ENCODE measurements at places on chromosomes 7 and 10. TPM values are rescaled to one million over a fixed set of nuclear protein-coding genes. Genes with fewer than 3 reads are reported as not detected.
A peak's percentile ranks its signal among the peaks of the same experiment; 100 is the strongest.

Gene PPP1R3C
- total RNA-seq: 0.11 TPM

- no peak for DNase-seq
- H3K4me1 ChIP-seq: no peaks in the 10 kb centered on the region
- no peak overlapping the region for H3K27ac ChIP-seq
- no peak overlapping the region for H3K4me3 ChIP-seq
- peaks cover 16% of the 10 kb centered on the region for H3K27me3 ChIP-seq
Observed at GRCh38 chr7:25802473-25802872, 349.5 kb upstream of the NFE2L3 start.

DNA sequence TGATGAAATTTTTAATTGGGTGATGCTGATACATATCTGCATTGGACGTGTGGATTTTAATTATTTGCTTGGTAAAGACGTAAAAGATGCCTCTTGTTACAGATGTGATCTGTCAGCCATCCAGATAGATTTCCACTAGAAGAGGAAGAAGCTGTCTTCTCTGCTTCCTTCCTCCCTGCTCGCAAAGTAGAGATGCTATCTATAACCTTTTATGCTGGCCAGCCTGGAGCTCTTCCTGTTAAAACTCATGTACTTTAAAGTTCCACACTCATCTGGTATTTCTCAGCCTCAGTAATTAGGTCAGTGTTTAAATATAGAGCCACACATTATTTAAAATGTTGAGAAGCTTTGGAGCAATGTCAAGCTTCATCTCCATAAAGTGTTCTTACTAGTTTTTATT lies 51.2 kb upstream of the TMEM229A start:
- H3K27me3 ChIP-seq: no peaks in the 10 kb centered on the region
- DNase-seq: no peak
- H3K4me1 ChIP-seq: no peaks in the 10 kb centered on the region

- peak overlapping the region; percentile 59 for H3K27ac ChIP-seq
- no peaks in the 10 kb centered on the region for H3K36me3 ChIP-seq
- no peaks in the 10 kb centered on the region for H3K27me3 ChIP-seq
- peaks cover 5% of the 10 kb centered on the region for H3K4me1 ChIP-seq
- DNase-seq: no peak
Observed at GRCh38 chr10:28984431-28984830, 304.4 kb upstream of the LYZL1 start.

Gene NODAL
- total RNA-seq: not detected

Gene SP8
- not detected for total RNA-seq

- H3K27ac ChIP-seq: no peak overlapping the region
- no peak for DNase-seq
- peaks cover 7% of the 10 kb centered on the region for H3K4me1 ChIP-seq
- H3K4me3 ChIP-seq: no peak overlapping the region
- H3K27me3 ChIP-seq: peaks cover 50% of the 10 kb centered on the region
Observed at GRCh38 chr10:104230490-104230889, 1.7 kb downstream of the CFAP43 start.

DNA sequence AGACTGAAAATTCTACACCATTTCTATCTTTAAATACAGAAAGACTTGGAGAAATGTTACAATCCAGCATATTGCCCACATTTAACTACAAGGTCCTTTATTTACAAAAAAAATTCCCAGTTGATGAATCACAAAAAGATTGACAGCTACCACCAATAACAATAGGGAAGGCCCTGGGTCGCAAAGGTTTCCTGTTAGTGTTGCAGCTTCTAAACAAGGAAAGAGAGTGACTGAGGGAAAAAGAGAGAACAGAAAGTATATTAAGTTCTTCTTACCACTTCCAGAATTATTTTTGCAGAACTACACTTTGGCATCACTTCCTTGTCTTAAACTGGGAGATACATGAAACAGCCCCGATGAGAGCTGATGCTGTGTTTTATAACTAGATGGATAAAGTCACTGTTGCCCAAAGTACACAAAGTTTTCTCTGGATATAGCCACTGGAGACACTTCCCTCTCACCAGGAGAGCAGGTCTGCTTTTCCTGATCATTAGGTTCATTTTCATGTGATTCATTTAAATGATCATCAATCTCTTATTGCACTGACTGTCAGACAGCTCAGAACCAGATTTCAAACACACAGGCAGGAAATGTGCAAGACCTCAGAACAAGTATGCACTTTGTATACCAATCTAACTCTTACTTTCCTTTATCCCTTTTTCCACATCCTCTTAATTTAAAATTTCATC lies 57.0 kb downstream of the SHTN1 start:
- H3K4me1 ChIP-seq: no peaks in the 10 kb centered on the region
- no peak overlapping the region for H3K27ac ChIP-seq
- DNase-seq: no peak
- no peaks in the 10 kb centered on the region for H3K36me3 ChIP-seq
- no peaks in the 10 kb centered on the region for H3K27me3 ChIP-seq

Gene DRGX
- not detected for total RNA-seq

Gene PTPN20
- 2.4 TPM for total RNA-seq

GRCh38 chr7:151086802-151087244 lies 548 bp downstream of the AGAP3 start:
- H3K4me1 ChIP-seq: peaks cover 23% of the 10 kb centered on the region
- peaks cover 4% of the 10 kb centered on the region for H3K36me3 ChIP-seq
- peak; percentile 61 for DNase-seq
- peak overlapping the region; percentile 80 for H3K27ac ChIP-seq
- H3K4me3 ChIP-seq: peak overlapping the region; percentile 87
- H3K27me3 ChIP-seq: peaks cover 19% of the 10 kb centered on the region

DNA sequence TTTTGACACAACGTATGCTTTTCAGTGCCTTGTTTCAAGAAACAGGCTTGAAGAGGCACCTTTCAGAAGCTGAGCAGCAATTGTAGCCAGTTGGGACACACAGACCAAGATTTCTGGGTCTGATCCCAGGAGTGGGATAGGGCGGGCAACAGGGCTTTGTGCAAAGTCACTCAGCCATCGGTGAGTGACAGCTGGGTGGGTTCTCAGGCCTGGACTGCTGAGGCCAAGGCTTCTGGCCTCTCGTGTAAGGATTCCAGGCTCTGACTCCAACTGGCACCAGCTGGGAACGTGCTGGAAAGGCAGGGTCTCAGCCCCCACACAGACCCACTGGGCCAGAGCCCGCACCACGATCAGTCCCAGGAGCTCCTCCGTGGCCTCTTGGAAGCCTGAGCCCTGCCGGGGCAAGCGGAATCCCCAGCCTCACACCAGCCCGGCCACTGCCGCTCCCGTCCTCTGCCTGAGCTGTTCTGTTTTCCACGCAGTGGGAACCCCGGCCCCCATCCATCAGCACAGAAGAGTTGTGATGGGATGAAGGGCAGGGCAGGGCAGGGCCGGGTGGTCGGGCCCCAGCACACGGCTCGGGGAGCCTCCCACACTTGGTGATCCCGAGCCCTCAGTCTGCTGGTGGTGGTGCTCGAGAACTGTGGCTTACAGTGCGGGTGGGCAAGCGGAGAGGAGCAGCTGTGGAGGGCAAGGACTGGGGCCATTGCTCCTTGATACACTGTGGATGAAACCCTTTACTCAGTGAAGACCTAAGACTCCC lies 46.8 kb downstream of the VIPR2 start:
- H3K36me3 ChIP-seq: no peaks in the 10 kb centered on the region
- H3K27ac ChIP-seq: no peak overlapping the region
- H3K4me3 ChIP-seq: no peak overlapping the region

DNA sequence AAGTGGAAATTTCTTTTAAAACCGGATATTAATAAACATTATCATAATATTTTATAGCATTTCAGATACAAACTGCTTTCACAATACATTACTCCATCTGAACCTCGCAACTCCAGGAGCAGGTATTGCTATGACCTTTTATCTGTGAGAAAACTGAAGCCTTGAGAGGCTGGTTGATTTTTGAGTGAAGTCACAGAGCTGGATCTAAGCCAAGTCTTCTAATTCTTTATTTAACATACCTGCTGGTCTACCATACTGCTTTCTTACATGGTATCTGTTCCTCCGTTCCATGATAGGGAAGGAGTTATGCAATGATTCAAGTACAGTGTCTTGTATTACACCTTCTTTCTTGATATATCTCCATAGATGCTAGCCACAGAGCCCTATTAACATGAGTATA lies 37.4 kb upstream of the ITGB8 start:
- DNase-seq: no peak
- H3K27ac ChIP-seq: no peak overlapping the region
- H3K4me3 ChIP-seq: no peak overlapping the region
- no peaks in the 10 kb centered on the region for H3K36me3 ChIP-seq

DNA sequence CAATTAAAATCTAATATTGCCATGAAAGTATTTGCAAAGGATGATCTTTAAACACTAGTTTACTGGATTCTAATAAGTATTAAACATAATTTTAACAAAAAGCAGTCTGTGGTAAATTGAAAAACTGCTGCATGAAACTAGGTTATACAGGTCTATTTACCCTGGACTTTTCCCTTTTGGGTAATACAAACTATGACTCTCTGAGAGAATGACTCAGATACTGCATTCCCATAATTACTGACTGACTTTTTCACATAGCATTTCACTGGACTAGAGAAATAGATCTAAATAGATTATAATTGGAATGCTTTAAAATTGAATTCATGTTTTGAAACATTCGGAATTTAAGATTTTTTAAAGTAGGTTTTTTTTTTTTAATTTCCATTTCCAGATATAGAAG lies 395.7 kb downstream of the THSD7A start:
- H3K27me3 ChIP-seq: no peaks in the 10 kb centered on the region
- H3K4me1 ChIP-seq: no peaks in the 10 kb centered on the region
- H3K27ac ChIP-seq: no peak overlapping the region

Gene STK31
- total RNA-seq: 0.48 TPM

DNA sequence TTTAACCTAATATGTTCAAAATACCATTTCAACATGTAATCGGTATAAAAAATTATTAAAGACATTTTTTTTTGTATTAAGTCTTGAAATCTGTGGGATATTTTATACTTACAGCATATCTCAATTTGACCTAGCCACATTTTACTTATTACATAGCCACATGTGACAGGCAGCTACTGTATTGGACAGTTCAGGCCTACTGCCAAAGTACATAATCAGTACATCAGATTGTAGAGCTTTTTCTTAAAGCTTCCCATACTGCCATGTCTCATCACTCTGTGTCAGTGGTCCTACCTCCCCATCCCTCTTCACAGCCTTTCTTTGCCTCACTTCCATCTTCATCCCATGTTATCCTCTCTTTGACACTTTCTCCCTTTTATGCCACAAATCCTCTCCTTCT lies 43.0 kb downstream of the LOXL4 start:
- peaks cover 40% of the 10 kb centered on the region for H3K36me3 ChIP-seq
- DNase-seq: no peak

- peaks cover 56% of the 10 kb centered on the region for H3K4me1 ChIP-seq
- H3K36me3 ChIP-seq: peaks cover 9% of the 10 kb centered on the region
- no peaks in the 10 kb centered on the region for H3K27me3 ChIP-seq
Observed at GRCh38 chr10:72322280-72323058, 32.2 kb downstream of the DNAJB12 start.

Gene PIP
- total RNA-seq: not detected

Gene NACAD
- 0.08 TPM for total RNA-seq

GRCh38 chr7:128591705-128592104 lies 80.4 kb upstream of the GARIN1A start:
- no peaks in the 10 kb centered on the region for H3K27me3 ChIP-seq
- peaks cover 13% of the 10 kb centered on the region for H3K36me3 ChIP-seq
- DNase-seq: no peak

DNA sequence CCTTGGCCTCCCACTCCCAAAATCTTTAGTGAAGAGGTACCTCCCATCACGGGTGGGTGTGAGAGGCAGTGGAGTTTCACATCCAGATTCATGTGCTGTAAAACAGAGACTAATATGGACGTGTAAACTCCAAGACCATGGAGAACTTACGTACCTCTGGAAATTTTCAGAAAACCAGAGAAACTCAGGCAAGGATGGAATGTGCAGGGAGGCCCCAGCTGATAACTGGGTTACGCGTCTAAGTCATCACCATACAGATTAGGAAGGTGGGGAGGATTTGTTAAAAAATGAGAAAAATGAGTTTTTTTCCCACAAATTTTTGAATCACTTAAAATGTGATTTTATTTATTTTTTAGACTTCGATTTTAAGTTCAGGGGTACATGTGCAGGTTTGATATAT lies 16.3 kb upstream of the STN1 start:
- no peak for DNase-seq
- H3K27ac ChIP-seq: no peak overlapping the region
- H3K27me3 ChIP-seq: no peaks in the 10 kb centered on the region
- no peaks in the 10 kb centered on the region for H3K4me1 ChIP-seq

- H3K27me3 ChIP-seq: peaks cover 45% of the 10 kb centered on the region
- H3K4me1 ChIP-seq: peaks cover 3% of the 10 kb centered on the region
- no peak overlapping the region for H3K27ac ChIP-seq
- no peak overlapping the region for H3K4me3 ChIP-seq
- DNase-seq: no peak
- H3K36me3 ChIP-seq: no peaks in the 10 kb centered on the region
Observed at GRCh38 chr10:3233486-3233990, 61.0 kb upstream of the PITRM1 start.

Gene SDK1
- total RNA-seq: 0.20 TPM

DNA sequence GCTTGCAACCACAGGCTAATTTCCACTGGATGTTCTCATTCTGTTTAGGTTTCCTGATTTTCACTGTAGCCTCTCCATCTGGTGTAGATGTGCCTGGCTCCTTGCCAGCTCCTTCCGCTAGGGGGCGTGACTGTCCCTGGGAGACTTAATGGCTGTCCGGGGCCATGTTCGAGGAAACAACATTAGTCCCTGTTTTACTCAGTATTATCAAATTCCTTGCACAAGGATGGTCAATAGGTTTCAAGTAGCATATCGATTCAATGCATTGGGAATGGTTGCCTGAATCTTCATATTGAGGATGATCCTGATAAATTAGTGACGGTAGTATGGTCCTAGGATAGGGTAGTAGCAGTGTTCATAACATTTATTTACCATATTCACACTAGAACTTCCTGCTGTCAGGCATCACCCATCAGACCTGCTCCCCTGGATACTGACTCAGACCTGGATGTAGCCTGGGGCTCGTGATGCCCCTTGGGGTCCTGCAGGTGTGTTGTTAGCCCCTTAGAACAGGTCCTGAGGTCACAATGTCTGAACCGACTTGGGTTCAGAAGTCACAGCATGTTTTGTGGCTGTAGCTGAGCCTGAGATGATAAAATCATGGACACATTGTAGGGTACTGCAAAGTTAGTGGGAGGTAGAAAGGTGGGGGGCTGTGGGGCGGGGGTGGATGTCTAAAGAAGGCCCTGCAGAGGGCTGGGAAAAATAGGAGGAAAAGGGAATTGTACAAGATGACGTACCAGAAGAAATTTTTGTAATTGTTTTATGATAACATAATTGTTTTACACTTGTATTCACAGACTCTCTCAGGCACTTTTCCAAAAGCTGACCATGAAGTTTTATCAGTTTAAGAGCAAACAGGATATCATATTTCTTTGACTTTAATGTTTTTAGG lies 8.9 kb upstream of the EXOC6 start:
- no peak overlapping the region for H3K4me3 ChIP-seq
- no peak overlapping the region for H3K27ac ChIP-seq
- H3K4me1 ChIP-seq: peaks cover 7% of the 10 kb centered on the region
- DNase-seq: peak; percentile 49
- peaks cover 3% of the 10 kb centered on the region for H3K27me3 ChIP-seq

Data from activated naive CD8-positive, alpha-beta T cell treated with anti-CD3 and anti-CD28 coated beads, Interleukin-2, amount 10 ng/mL, durations not matched to agents 7 days and 5 days (primary cell).